ENCODE measurements at places on chromosomes 11 and 22.

- DNase-seq, result no peak
Observed at GRCh38 chr11:100929377-100929776, 200.2 kb downstream of the PGR start.

GRCh38 chr22:36887162-36887561 lies 26.3 kb upstream of the CSF2RB start:
- no peak for DNase-seq

GRCh38 chr11:66101066-66101464 lies 31.0 kb downstream of the PACS1 start:
- DNase-seq, result no peak

- DNase-seq, result no peak
Observed at GRCh38 chr11:128914216-128915148, 23.3 kb downstream of the KCNJ5 start.

DNA sequence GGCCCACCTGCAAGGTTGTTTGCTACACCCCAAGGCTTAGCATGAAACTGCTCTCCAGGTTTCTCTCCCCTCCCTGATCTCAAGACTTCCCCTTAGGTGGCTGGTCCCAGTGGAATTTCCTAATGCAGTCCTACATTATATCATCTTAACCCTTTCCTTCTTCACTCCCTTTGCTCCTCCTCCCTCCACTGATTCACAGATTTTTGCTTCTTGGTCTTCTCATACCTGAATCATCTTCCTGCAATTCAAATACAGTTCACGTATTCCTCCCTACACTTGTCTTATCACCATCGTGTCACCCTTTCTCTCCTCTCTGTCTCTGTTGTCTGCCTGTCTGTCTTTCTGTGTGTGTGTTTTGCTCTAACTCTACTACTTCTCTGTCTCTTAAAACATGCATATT lies 17.0 kb downstream of the MMP10 start:
- DNase-seq, result no peak

DNA sequence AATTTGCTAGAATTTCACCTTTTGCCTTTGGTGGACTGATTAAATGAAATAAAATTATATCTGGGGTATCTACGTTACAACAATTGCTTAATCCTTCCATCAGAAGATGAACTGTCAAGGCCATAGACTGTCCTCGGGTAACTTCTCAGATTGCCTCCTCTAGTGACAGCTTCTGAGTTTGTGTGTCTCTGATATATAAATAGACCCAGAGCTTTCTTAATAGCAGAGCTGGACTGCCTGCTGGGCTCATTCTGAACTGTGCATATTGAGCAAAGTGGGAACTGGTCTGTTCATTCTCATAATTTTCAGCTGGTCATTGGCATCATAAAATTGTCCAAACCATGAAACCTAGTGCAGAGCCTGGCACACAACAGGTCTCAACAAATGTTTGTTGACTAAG lies 99.1 kb upstream of the GRAMD1B start:
- DNase-seq, result no peak

DNA sequence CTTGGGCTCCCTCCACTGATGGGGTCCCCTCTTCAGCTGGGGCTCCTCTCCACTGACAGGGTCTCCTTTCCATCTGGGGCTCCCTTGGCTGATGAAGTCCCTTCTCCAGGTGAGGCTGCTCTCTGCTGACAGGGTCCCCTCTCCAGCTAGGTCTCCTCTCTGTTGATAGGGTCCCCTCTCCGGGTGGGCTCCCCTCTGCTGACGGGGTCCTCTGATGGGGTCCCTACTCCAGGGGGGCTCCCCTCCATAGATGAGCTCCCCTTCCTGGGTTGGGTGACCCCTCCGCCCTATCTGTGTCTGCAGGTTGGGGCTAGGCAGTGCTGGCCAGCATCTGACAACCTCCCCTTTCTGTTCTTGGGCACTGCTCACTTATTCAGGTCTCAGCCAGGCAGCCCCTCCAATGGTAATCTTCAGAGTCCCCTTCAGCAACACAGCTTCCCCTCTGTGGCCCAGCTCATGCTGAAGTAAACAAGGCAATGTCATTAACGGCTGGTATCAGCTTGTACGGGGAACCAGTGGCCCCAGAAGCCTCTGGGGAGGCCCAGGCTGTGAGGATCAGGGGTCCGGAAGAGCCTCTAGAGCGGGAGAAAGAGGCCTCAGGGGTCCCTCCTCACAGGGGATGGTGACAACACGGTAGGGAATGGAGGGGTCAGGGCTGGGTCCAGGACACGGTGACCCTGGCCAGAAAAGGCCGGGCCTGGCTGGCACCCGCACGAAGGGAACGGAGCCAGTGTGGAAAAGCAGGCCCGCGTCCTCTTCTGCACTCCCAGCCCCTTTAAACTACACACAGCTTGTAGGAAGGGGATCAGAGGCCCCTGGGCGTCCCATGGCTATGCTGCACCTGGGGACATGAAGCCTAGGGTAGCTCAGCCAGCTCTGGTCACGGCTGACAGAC lies 9.6 kb upstream of the CD81 start:
- no peak for DNase-seq

DNA sequence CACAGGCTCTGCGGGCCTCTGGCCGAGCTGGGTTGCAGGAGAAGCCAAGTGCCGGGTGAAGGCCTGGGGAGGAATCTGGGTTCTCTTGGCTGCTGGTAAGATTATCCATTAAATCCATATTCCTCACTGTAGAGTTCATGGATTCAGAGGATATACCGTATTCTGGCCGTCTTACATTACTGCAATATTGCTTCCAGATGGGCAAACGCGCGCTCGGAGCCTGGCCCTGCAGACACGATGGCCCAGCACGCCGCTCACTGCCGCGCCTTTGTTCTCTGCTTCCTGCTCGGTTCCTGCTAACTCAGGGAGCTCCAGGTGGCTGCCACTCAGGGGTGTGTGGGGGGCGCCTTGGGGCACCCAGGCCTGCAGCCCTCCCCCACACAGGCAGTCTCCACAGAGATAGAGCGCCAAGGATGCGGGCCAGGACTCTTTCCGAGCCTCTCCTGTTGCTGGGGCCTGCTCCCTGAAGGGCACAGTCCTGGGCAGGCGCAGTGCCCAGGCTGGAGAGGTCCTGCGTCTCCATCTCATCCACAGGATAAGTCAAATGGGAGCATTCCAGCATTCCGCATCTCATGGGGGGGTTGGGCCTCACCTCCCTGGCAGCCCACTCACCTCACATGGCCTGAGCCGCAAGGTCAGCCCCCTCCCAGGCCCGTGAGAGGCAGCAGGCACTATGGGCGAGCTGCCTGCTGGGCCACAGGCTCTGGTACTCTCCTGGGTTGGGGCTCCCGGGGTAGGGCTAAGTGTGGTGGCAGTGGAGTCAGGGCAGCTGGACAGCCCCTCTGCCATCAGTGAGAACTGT lies 14.1 kb upstream of the KCNQ1OT1 start:
- DNase-seq, result no peak

- DNase-seq, result no peak
Observed at GRCh38 chr22:28817919-28818859, 17.8 kb upstream of the XBP1 start.

DNA sequence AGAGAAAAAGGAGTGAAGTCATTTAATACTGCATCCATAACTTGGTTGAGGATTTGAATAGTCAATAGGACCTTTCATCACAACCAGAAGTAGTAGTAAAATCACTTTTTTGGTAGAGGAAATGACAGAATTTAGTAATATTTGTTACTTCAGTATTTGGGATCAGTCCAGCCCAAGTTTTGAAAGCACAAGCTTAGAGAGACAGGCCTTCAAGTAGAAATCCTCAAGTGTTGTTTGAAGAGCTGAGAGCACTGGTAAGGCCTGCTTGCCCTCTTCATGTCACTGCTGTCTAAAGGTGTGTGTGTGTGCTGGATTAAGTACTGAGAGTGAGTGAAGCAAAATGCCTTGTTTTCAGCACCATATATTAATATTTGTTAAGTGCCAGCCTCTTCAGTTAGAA lies 137.3 kb downstream of the WNT11 start:
- no peak for DNase-seq

- DNase-seq, result no peak
Observed at GRCh38 chr22:44894321-44894720, 115.5 kb downstream of the PHF21B start.

GRCh38 chr11:128719556-128719824 lies 25.6 kb downstream of the FLI1 start:
- DNase-seq, result no peak

DNA sequence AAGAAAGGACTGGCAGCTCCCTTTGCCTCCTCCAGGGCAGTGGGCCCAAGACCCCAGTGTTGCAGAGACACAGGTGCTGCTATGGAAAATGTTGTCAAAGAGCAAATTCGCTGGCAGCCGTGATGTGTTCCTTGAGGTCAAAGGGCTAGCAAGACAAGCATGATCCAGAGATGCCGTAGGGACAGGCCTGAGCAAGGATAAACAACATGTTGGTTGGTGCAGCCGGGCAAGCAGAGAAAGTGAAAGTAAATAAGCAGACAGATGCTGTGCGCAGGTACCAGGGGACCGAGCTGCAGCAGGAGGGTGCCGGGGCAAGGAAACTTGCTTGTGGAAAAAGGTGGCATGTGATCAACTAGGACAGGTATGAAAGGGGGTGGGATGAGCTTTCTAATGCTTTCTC lies 125.5 kb upstream of the NECTIN1 start:
- no peak for DNase-seq

DNA sequence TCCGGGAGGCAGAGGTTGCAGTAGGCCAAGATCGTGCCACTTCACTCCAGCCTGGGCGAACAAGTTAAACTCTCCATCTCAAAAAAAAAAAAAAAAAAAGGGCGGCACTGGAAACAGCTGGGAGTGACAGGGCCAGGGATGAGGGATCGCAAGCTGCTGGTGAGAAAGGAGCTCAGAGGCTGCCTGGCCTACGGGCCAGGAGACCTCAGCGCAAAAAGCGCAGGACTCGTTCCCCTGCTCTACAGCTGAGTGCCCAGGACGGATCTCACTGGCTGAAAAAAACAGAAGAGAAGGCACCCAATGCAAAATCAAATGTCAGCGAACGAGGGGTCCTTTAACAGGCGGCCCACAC lies 650 bp upstream of the NUP50 start:
- DNase-seq, result no peak

DNA sequence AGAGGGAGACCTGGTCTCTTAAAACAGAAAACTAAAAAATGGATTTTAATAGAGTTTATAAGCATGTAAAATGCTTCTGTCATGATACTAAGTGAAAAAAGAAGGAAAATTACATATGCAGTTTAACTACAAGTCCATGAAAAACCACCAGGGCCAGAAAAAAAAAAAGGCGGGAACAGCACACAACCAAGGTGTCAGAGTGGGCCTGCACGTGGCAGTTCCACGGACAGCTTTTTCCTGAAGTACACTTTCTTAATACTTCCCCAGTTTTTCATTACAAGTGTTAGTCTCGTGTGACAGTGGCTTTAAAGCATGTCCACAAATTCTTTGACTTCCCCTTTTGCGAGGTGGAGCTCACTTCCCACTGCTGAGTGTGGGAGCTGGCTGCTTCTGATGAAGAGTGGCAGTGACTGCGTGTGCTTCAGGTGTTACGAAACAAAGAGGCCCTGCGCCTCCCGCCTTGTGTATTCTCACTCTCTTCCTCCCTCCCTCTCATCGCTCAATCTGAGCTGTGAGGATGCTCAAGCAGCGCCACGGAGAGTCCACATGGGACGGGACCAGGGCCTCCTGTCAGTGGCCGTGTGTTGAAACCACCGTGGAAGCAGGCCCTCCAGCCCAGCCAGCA lies 16.4 kb downstream of the PPM1F start:
- DNase-seq, result no peak

DNA sequence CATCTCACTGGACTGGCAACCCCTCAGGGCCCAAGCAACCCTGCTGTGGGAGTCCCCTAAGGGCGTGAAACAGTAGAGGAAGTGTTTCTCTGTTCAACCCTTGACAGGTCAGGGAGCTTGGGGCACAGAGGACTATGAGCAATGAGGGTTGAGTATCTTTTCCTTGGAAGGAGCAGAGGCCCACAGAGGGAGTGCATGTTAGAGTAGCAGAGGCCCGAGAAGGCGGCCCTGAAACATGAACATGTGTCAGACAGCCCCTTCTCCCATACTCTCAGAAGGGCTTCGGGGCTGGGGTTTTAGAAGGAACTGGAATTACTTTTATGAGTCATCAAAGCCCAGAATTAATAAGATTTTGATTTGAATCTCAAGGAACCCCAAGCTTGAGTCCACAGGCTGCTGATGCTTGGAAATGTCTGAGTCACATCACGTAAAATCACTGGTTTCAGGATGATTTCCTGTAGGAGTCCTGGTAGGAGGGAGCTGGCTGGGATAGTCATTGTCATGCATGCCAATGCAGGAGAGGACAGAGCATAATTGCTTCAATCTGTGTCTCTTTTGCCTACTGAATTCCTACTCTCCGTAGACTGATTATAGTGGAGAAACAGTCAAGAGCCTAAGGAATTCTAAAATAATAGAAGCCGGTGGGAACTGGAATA lies 22.6 kb downstream of the C11orf71 start:
- no peak for DNase-seq

- no peak for DNase-seq
Observed at GRCh38 chr11:66106786-66107599, 36.9 kb downstream of the PACS1 start.

DNA sequence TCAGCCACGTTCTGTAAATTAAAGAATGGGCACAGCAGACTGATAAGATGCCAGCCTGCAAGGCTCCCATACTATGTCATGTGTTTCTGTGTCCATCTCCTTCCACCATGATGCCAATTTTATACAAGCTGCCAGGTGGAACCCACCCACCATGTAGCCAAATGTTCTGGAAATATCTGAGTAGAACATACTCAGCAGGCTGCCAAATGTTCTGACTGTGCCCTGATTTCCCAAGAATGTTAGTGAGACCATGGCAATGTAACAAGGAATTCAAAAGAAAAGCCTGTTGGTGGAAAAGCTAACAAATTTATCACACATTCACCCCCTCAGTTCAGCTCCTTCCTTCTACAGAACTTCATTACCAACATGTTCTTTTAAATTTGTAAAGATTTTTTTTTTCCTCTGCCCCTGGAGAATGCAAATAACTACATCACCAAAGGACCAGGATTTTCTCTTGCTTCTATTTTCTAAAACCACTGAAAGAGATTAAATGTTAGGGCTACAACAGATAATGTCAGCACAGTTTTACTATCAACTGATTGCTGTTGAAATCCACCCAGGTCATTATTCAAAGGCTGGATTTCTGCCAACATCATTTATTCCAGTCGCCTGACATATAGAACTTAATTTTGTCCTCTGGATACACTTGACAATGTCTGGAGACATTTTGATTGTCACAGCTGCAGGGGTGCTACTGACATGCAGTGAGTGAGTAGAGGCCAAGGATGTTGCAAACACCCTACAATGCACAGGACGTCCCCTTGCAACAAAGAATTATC lies 3.1 kb downstream of the DMC1 start:
- DNase-seq, result no peak

DNA sequence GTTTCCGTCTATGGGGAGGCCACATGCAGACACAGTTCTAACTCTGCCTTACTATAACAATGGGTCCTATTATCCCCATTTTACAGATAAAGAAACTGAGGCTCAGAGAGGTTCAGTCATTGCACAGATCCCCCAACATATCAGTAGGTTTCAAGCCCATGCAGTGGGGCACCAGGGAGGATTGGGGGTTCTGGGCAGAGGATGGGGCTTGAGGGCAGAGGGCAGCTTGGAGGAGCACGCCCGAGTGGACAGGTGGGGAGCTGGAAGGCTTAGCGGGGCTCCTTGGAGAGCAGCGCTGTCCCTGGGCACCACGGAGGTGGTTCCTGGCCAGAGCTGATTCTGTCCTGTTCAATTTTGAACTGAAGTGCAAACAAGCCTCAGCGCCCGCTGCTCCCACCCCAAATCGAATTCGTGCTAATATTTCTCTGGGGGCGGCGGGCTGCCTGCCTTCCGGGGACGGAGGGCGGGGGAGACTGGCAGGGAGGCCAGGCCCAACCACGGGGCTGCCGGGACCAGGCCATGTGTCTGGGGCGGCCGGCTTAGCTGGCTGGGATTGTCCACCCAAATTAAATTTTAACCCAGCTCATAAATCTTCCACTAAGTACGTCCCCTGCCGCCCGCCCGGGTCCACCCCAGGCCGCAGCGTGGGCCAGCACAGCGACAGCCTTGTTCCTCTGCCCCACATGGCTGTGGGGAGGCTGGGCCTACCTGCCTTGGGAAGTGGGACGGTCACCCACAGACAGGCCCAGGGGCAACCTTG lies 49.4 kb downstream of the FLRT1 start:
- DNase-seq, result no peak
